ENCODE measurements at places on chromosomes 16 and 17.

DNA sequence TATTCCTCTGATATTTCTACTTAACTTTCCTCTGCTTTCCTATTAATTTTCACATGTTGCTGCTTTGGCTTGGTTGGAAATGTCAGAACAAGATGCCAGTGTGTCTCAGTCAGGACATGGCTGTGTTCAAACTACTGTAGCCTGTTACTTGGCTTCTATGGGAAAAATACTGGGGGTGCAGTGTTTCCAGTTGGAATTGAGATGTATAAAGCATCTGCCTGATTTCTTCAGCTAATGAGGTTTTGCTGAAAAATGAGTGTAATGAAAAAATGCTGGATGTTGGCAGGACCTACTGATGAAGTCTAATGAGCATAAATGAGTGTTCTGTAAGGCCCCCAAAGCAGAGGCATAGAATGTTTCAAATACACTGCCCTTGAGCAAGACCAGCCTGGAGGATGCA is 166.6 kb downstream of the PHKB start:
- DNase-seq = no peak

- no peak for DNase-seq
Observed at GRCh38 chr17:75488693-75489510, 26.4 kb downstream of the CASKIN2 start.

DNA sequence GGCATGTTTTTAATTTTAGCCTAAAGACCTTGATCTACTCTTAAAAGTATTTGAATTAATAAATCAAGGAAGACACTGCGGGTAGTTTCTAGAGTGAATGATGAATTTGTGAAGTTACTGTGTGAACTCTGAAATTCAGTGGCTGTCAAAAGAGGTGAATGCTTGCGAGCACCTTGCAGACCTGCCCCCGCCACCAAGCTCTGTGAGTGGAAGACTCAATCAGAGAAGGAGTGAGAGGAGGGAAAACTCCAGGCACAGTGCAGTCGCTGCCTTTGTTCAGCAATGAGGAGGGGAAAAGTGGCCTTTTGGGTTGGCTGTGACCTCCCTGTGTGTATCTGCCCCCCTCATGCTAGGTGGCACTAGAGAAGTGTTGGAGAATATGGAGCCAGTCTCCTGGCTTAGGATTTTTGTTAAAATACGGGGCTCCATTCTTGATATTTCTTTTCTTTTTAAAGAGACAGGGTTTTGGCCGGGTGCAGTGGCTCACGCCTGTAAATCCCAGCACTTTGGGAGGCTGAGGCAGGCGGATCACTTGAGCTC is 53.0 kb downstream of the LDHD start:
- DNase-seq = no peak

DNA sequence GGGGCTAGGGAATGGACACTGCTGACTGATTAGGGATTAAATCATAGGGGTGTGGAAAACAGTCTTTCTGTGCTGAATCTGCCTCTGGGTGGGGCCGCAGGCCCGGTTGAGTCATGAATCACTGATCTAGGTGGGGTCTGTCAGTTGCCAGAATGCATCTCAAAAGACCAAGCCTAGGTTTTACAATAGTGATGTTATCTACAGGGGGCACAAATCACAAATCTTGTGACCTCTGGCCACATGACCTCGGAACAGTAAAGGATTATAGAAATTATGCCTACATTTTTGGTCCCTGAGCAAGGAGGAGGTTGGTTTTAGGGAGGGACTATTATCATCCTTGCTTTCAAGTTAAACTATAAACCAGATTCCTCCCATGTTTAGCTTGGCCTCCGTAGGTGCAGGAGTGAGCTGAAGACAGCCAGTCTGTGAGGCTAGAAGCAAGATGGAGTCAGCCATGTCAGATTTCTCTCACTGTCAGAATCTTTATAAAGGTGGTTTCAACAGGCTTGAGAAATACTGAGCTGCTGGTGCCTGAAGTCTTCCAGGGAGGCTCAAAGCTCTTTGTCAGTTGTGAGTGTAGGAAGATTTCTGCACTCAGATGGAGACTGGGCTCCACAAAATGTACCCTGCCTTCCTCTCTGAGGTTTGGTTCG is 12.9 kb downstream of the GNGT2 start:
- DNase-seq = no peak

DNA sequence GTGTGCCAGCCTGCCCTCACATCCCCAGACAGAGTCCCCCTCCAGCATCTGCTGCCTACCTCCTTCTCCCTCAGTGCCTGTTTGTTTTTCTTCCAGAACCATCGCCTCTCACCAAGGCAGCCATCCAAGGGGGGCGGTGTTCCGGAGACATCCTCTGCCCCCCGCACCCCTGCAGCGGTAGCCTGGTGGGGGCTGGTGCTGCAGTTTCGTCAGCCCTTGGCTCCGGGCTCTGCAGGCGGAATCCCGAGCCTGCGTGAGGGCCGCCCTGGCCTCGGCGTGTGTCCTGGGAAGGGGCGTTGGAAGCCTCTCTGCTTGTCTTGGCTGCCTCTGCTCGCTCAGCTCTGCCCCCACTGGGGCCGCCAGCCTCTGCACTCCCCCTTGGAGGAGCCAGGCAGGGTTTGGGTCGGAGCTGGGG is 126.0 kb upstream of the CIBAR2 start:
- DNase-seq = no peak

- no peak for DNase-seq
Observed at GRCh38 chr17:37802712-37803416, 58.0 kb upstream of the HNF1B start.

GRCh38 chr16:29898804-29899515 is 390 bp downstream of the SEZ6L2 start:
- no peak for DNase-seq

DNA sequence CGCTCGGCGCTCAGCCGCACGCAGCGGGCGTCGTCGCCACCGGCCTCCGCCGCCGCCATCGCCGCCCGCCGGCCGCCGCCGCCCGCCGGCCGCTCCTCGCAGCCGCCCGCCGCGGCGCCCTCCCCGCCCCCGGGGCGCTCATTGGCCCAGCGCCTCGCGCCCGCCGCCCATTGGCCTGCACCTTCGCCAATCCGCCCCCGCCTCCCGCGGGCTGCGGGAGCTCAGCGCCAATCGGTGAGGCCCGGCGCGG is at the start of gene PGP:
Gene PGP (minus strand): TSS at position 122 of the 250 bp plus-strand sequence. CDS start 63 bp downstream, at position 59.
- DNase-seq = no peak

DNA sequence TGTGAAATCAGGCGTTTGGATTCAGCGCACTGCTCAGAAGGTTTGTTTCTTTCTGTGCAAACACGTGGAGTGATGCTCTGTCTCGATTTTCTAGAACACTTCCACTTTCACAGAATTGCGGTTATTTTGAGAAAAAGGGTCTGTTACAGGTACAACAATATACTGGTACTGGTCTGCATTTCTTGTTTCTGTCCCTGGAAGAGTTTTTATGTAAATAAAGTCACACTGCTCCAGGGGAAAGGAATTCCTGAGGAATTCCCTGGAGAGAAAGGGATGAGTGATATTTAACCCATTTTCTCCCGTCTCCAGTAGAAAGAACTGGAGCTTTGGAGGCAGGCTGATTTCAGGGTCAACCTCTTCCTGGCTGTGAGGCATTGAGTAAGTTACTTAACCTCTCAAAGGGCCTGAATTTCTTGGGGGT is 16.2 kb upstream of the RMI2 start:
- DNase-seq = no peak

DNA sequence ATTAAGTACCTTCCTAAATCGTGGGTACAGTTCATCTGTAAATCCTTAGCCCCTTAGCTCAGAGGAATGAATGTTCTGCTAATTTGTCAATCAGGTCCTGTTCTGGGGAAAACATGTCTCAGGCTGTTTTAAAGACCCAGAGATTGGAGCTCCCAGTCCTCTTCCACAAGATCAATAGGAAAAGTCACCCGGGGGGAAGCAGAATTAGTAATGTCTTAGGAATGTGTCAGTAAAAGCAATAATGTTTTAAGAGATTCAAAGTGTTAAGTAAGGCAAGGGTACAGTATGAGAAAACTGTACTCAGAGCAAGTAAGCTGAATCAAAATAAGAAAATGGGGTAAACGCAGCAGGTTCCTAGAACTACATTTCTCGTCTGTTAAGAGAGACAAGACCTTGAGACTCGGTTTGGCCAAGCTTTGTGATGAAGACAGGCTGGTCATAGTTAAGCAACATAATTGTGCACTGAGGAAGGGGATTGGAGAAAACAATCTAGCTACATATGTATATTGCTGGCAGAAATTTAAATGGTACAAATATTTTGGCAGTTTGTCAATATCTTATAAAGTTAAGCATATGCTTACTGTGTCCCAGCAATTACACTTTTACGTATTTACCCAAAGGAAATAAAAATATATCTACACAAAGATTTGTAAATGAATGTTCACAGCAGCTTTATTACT is 192.9 kb upstream of the C17orf78 start:
- DNase-seq = no peak

- no peak for DNase-seq
Observed at GRCh38 chr16:65671071-65671470, 549.2 kb upstream of the CDH11 start.

- DNase-seq = no peak
Observed at GRCh38 chr17:39868554-39868942, 546 bp downstream of the ZPBP2 start.

DNA sequence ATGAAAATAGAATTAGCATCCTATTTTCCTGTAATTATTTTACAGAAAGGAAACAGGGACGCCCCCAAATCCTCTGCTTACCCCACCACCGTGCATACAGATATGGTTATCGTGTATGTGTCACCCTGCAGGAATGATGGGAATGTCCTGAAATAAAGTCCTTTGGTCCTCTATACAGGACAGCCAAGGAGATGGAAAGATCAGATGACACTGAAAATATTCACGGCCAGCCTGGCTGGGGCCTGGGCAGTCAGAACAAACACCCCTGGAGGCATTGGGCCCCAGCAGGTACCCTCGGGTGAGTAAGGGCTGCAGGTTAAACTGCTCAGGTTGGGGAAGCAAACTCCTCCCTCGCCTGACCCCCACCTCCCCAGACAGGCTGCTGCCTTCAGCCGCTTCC is 368.0 kb downstream of the FOXL1 start:
- DNase-seq = no peak

DNA sequence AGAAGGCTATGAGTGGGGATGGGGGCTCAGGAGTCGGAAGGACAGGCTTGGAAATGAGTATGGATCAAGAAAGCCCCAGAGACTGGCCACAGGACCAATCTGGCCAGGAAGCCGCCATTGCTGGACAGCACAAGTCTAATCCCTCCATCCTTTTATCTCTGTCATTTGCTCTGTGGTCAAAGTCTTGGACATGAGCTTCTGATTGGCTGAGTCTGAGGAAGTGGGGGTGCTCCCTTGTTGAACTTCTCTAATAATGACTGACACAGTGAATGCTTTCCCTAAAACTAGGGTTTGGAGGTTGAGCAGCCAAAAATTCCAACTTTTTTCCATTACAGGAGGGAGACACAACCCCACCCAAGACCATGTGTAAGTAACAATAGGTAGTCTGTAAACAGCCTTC is 97.4 kb downstream of the MARF1 start:
- DNase-seq = no peak

GRCh38 chr16:88601313-88602036 is 31.3 kb downstream of the ZC3H18 start:
- DNase-seq = no peak

- no peak for DNase-seq
Observed at GRCh38 chr16:27841911-27842310, 221.6 kb downstream of the GSG1L start.

DNA sequence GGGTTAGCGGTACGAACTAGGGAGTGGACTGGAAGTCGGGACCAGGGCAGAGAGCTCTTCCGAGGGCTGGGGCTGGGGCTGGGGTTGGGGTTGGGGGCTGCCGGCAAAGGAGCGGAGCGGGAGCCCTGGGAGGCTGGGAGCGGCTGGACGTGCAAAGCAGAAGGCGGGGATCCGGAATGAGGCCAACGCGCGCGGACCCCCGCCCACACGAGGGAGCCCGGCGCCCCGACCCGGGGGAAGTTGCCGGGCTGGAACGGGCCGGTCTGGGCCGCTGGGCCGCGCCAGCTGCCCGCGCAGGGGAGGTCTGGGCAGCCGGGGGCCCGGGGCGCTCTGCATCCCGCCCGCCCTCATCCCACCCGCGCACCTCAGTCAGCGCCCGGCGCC is 323 bp downstream of the ST3GAL2 start:
- DNase-seq = peak; percentile 14

DNA sequence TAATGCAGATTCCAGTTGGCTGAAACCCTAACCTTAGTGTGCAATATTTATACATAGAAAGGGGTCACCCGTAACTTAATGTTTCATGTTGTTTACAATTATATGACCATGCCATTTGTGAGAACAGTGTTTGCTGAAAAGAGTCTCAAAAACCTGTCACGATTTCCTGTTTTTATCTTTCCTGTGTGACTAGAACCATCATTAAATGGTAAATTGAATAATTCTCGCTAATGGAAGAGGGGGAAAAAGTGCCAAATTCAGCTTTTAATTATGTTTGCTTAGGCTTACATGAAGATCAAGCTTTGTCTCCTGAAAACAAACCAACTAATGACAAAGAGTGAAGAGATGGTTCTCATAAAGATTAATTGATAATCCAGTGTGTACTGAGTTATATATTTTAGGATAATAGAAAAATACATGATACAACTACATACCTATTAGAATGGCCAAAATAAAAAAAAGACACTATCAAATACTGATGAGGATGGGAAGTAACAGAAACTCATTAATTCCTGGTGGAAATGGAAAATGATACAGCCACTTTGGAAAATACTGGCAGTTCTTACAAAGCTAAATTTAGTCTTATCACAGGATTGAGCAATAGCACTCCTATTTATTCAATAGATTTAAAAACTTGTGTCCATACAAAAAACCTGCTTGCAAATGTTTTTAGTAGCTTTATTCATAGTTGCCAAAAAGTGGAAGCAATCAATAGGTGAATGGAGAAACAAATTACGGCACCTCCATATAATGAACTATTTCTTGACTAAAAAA is 141.7 kb downstream of the CDK5R1 start:
- DNase-seq = no peak

DNA sequence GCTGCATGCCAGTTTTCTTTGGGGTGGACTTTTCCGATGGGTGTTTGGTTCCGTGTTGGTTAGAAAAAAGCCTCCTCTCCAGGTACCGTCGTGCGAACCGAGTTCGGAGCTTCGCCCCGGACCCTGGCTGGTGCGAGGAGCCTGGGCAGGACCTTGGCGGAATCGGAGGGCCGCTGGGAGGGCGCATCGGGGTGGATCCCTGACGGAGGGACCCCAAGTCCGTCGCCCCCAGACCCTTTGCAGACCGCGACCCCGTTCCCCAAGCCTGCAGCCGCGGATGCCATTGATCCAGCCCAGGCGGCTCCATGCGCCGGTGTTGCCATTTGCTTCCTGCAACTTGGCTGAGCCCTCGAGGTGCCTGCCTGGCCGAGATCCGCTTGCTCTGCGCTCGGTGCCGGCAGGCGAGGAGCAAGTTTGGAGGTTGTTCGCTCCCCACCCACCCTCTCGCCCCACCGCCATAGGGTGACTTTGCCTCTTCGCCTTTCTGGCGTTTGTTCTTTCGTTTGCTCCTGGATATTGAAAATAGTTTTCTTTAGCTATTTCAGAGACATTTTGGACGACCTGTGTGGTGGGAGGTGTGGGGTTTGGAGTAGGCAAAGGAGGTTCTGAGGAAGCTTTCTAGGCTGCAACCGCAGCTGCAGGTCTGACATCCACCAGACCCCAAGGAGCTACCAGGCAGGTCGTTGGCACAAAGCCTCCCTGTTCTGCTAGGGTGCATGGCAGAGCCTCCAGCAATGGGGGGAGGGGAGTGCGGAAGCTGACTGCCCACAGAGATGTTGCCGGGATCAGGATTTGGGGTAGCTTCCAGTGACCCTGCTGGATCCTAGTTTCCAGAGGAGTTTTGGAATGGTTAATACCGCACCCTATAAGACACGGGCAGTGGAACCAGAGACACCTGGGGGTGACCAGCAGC is 58.2 kb downstream of the RAP1GAP2 start:
- DNase-seq = no peak

- no peak for DNase-seq
Observed at GRCh38 chr16:70777973-70778406, 23.0 kb downstream of the VAC14 start.

GRCh38 chr17:36011201-36011600 is 6.6 kb downstream of the CCL23 start:
- no peak for DNase-seq

Data from stimulated activated naive CD8-positive, alpha-beta T cell treated with anti-CD3 and anti-CD28 coated beads, Interleukin-15, amount 100 ng/mL, for 72 hours (primary cell).